Activated naive CD4-positive, alpha-beta T cell (primary cell): ENCODE measurements at places on chromosomes 4 and X.
A peak's percentile ranks its signal among the peaks of the same experiment; 100 is the strongest.

- DNase-seq: no peak
Observed at GRCh38 chrX:17634542-17635207, 102.6 kb upstream of the SCML1 start.

- no peak for DNase-seq
Observed at GRCh38 chrX:153372949-153373348, 28.2 kb downstream of the PNMA6E start.

- DNase-seq: no peak
Observed at GRCh38 chrX:70434914-70435586, 9.6 kb upstream of the DLG3 start.

- no peak for DNase-seq
Observed at GRCh38 chr4:71287305-71287704, 51.5 kb upstream of the SLC4A4 start.

DNA sequence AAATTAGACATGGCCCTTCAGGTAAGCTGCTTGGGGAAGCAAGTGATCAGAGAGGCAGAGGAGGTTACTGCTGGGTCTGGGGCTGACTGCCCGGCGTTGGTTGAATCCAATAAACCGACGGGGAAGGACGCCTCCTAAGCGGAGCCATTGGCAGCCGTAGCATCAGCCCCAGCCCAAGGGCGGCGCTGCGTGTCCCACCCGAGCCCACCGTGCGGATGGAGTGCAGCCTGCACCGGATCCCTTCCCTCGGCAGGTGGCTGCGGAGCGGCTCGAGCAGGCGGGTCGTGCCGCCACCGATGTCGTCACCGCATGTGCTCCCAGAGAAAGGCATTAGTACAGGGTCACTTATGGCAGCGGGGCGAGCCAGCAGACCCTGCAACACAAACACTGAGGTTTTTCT, 82.1 kb downstream of the ALPK1 start:
- no peak for DNase-seq

- no peak for DNase-seq
Observed at GRCh38 chr4:127995776-127996175, 30.6 kb downstream of the ABHD18 start.

DNA sequence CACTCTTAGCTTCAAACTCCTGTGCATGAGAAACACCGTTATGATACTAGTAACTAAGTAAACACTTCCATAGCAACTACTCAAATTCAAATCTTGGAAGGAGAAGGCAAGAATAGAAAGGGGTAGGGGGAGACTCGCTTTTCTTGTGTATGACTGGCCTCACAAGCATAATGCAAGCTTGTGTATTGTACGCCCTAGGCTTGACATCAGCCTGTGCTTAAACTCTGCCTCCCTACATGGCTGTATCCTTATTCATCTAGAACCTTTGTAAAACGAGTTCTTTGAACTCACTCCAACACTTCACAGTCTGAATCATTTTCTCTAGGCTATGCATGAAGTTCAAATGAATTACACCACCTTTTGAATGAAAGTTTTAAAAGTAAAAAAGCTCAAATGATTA, 1071.2 kb upstream of the ADGRL3 start:
- no peak for DNase-seq

DNA sequence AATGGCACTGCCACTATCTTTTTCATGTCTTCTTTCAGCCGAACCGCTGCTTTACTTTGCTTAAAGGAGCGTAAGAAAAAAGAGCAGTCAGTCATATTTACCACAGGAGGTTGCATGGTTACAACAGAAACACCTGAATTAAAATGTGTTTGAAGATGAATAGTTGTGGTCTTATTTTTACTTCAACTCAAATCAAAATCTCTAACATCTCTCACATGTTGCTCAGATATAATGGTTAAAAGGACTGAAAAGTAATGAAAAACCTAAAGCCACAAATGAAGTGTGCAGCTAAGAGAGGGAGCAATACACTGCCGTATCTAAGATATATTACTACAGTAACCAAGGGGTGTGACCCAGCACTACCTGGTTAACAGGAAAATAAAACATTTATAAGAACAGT, 27.4 kb downstream of the FAM13A start:
- no peak for DNase-seq

DNA sequence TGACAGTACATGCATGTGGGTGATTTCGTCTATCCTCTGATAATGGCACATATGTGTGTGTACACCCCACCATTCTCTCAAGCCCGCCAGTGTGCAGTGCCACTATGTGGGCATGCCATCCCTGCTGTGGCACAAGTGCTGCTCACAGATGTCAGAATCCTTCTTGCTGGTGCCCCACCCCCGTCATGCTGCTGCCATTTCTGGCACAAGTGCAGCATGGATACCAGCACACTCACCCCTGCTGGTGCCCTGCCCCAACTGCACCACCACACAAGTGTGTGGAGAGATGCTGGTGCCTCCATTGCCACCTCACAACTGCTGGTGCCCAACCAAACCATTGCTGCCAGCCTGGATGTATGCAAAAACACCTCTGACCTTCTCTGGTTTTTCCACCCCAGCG, 1133.8 kb downstream of the TECRL start:
- no peak for DNase-seq

DNA sequence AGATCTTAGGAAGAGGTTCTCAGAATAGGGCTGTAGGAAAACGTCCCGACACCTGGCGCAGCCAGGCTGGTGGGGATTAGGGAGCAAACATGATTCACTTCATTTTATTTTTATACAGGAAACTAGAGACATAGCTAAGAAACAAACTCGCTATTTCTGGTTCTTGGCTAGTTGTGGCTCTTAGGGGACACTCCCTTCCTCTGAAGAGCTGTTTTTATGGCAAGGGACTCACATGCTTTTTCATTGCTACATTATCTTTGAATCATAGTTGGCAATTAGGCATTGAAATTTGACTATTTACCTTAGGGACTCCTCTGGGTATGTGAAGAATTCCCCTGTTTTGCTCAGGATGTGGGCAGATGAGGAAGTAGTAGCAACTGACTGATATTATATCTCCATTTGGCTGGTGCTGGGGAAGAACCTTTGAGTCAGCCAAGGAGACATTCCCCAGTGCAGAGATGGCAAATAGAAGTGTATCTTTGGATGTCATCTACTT, 174.5 kb downstream of the SMIM20 start:
- no peak for DNase-seq

- DNase-seq: peak; percentile 57
Observed at GRCh38 chr4:184983672-184984356, 34.5 kb upstream of the HELT start.

- DNase-seq: no peak
Observed at GRCh38 chrX:118062048-118062789, 54.4 kb downstream of the KLHL13 start.

DNA sequence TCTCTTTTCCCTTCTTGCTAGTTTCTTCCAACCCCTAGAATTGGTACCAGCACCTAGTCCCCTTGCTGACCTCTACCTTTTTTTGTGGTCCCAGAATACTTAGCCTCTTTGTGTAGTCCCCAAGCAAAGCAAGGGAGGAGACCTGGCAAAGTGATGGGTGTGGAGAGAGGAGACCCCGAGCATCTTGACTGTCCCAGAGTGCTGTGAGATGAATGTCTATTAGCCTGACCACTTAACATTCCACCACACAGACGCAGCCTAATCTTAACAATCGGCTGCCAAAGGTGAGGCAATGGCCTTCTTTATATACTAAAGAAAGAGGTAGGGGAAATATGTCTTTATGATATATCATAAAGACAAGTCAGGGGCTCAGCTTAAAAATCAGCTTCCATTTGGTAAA, 55.9 kb downstream of the TRIM2 start:
- no peak for DNase-seq

- DNase-seq: no peak
Observed at GRCh38 chr4:139553751-139554641, 2.0 kb downstream of the SETD7 start.

- no peak for DNase-seq
Observed at GRCh38 chrX:148691456-148691855, 191.0 kb downstream of the AFF2 start.

GRCh38 chrX:101462892-101463291, 22.4 kb upstream of the ARMCX4 start:
- no peak for DNase-seq

GRCh38 chr4:15682242-15683142, 865 bp downstream of the FAM200B start:
- no peak for DNase-seq

DNA sequence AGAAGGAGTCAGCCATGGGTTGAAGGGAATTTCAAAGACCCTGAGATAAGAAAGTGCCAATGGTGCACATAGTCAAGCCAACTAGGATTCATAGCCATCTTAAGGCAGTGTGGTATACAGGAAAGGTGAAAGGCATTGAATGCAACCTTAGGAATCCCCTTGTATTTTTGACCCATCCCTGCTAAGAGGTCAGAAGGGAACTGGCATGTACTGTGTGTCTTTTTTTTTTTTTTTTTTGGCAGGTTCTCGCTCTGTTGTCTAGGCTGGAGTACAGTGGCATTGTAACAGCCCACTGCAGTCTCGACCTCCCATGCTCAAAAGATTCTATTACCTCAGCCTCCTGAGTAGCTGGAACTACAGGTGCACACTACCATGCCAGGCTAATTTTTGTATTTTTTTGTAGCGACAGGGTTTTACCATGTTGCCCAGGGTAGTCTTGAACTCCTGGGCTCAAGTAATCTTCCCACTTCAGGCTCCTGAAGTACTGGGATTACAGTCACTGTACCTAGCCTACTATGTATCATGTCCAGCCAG, 40.8 kb downstream of the VSIG4 start:
- no peak for DNase-seq

DNA sequence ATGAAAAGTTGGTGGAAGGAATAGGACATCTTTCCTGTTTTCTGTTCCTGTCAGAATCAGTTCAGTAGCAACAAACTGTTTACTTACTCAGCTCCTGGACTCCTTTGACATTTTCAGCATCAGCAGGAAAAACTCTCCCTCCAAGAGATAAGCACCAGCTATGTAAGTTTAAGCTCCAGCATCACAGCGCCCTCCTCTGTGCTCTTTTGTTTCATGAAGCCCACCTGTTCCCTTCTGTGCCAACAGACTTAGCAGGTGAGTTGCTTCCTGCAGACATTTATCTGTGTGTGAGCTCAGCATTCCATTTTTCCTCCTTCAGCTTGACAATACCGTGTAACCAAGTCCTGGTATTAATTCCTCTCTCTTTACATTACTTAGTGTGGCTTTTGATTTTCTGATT, 644.1 kb upstream of the AGA start:
- no peak for DNase-seq

GRCh38 chr4:145493166-145493565, 11.5 kb downstream of the SMAD1 start:
- DNase-seq: no peak

DNA sequence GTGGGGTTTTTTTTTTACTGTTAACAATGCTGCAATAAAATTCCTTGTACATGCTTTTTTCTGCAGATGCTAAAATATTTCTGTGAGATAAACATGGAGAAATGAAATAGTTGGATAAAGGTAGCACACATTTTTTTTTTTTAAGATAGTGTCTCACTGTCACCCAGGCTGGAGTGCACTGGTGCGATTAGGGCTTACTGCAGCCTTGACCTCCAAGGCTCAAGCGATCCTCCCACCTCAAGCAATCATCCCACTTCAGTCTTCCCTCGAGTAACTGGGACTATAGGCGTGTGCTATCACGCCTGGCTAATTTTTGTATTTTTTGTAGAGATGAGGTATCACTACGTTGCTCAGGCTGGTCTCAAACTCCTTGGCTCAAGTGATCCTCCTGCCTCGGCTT, 1.8 kb upstream of the HUWE1 start:
- DNase-seq: no peak

DNA sequence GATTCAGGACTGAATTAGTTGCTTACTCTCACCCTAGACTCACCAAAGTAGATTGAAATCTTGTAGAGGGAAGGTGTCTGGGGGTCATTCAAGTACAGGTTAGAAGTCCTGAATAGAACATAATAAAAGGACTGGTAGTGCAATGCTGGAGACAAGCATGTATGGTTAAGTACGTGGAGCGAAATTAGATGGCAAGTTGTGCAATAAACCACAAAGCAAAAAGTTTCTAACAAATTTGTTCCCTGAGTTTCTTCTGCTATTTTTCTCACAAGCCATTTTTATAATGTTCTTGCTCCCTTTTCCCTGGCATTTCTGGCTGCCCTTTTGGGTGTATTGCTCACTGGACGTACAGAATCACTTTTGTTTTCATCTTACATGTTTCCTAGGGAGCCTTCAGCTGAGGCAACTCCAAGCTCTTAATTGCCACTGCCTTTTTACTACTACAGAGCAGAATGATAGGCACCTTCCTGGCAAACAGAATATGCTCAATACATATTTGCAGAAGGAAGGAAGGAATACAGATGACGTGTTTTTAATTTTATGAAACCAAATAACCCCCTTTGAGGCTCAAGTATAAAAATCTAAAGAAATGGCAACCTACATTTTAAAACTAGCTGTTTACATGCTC, 23.4 kb downstream of the LANCL3 start:
- no peak for DNase-seq

DNA sequence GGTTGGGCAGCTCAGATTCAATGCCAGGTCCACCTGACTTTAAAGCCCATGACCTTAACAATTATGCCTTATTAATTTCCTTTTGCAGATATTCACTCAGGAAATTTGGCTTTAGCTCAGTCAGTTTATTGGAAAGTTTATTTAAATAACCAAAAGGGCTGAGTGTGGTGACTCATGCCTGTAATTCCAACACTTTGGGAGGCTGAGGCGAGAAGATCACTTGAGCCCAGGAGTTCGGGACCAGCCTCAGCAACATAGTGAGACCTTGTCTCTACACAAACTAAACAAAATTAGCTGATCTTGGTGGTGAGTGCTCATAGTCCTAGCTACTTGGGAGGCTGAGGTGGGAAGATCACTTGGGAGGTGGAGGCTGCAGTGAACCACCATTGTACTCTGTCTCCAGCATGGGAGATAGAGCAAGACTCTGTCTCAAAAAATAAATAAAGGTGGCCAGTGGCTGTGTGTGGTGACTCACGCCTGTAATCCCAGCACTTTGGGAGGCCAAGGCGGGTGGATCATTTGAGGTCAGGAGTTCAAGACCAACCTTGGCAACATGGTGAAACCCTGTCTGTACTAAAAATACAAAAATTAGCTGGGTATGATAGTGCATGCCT, 43.3 kb downstream of the RHOH start:
- DNase-seq: no peak

DNA sequence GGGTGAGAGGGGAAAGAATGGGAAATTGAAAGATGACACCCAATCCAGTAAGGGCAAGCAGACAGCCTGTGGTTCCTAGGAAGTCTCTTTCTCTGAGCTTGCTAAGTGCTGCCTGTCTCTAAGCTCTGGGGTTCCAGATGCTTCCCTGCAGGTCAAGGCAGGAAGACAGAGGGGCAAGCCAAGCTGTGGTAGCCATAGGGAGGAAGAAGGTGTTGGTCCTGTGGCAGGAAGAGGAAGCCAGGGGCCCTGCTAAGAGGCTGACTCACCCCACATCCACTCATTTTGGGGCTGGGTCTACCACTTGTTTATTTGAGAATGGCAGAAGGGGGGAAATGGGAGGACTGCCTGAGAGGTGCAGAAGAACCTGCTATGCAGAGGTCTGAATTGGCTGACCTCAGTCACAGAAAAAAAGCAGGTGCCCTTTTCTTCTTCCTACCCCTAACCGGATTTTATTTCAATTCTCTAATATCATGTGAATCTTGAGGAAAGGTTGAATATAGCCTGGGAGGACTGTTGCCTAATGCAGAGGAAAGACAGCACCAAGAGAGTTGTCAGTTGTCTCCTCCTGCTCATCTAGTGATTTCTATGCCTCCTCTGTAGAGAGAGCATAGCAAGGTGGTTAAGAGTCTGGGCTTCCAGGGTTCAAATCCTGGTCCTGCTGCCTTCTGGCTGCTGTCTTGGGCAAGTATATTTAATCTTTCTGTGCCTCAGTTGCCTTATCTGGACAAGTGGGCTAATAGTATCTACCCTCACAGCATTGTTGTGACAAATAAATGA, 27.4 kb downstream of the HOPX start:
- no peak for DNase-seq

- no peak for DNase-seq
Observed at GRCh38 chr4:40281913-40282312, 53.2 kb upstream of the CHRNA9 start.
